ENCODE measurements at places on chromosomes 5 and 9.

DNA sequence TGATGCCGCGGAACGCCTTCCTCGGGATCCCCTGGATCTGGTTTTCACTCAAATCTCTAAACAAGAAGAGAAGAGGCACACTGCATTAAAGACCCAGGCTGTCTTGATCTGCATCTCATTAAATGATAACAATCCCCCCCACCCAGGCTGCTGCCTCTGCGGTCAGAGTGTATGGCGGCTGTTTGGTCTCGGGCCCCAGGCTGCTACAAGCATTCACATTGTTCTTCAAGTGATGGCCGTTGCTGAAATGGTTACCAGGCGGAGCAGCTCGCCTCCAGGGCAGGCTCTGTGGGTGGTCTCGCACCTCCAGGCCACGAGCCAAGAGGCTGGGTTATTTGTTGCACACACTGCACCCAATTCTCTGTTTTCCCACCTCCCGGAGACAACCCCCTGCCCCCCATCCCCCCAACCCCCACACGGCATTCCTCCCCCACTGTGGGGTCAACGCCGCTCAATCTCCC is 304.1 kb upstream of the PANK3 start:
- DNase-seq: no peak

- DNase-seq: no peak
Observed at GRCh38 chr5:106092455-106092854, 1578.3 kb downstream of the EFNA5 start.

- DNase-seq: no peak
Observed at GRCh38 chr5:153489611-153490010, 859 bp upstream of the GRIA1 start.

DNA sequence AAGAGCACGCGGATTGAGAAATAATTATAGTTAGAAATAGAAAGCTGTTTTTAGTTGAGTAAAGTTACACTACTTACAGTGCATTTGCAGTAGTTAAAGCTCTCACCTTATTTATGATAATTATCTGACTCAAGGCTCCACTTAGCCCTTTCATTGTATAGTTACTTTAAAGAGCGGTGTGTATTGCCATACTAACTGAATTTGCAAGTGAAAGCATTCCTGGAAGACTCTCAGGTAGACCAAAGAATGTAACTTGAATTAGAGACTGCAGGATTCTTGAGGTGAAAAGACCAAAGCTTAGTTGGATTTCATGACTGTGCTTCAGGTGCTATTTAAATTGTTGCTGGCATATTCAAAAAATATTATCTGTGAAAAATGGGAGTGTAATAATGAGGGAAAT is 4.2 kb upstream of the RASA1 start:
- DNase-seq: no peak

GRCh38 chr9:79028101-79028500 is 543.7 kb upstream of the TLE4 start:
- no peak for DNase-seq

DNA sequence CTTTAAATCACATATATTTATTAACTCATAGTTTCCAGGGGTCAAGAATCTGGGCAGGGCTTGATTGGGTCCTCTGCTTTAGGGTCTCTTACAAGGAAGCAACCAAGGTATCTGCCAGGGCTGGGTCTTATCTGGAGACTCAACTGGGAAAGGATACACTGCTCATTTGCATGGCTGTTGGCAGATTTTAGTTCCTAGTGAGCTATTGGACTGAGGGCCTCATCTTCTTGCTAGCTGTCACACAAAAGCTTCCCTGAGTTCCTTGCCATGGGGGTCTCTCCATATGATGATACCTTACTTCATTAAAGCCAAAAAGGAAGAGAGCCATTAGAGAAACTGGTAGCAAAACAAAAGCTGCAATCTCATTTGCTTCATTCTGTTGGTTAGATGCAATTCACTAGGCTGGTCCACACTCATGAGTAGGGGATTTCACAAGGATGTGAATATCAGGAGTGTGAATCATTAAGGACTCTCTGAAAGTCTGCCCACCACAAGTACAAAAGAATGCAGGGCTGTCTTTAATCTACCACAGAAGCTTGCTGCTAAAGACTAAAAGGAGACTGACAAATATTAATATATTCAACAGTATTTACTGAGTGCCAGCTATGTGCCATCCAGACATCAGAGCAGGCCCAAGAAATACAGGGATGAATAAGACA is 42.0 kb upstream of the TIMD4 start:
- DNase-seq: no peak

GRCh38 chr5:101878190-101878589 is 417.9 kb downstream of the SLCO4C1 start:
- no peak for DNase-seq

- DNase-seq: no peak
Observed at GRCh38 chr5:5799826-5800225, 377.3 kb downstream of the ICE1 start.

- DNase-seq: no peak
Observed at GRCh38 chr5:154520861-154521453, 42.9 kb upstream of the HAND1 start.

- DNase-seq: no peak
Observed at GRCh38 chr5:143106174-143106573, 297.3 kb downstream of the NR3C1 start.

DNA sequence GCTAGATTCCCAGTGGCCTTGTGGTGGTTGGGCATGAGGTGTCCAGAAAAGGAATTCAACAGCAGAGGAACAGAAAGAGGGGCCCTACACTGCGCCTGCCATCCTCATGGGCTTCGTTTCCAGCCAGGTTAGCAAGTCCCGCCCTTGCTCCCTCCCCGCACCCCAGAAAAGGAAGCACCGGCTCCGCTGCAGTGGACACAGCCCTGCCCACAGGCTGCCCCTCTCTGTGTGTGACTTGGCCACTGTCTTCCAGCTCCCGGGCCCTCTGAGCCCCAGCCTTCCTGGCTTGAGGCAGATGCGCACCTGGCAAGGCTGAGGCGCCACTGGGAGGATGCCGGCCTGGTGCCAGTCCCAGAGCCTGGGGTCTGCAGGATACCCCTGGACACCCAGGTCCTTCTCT is 305.0 kb upstream of the IRX4 start:
- DNase-seq: no peak

DNA sequence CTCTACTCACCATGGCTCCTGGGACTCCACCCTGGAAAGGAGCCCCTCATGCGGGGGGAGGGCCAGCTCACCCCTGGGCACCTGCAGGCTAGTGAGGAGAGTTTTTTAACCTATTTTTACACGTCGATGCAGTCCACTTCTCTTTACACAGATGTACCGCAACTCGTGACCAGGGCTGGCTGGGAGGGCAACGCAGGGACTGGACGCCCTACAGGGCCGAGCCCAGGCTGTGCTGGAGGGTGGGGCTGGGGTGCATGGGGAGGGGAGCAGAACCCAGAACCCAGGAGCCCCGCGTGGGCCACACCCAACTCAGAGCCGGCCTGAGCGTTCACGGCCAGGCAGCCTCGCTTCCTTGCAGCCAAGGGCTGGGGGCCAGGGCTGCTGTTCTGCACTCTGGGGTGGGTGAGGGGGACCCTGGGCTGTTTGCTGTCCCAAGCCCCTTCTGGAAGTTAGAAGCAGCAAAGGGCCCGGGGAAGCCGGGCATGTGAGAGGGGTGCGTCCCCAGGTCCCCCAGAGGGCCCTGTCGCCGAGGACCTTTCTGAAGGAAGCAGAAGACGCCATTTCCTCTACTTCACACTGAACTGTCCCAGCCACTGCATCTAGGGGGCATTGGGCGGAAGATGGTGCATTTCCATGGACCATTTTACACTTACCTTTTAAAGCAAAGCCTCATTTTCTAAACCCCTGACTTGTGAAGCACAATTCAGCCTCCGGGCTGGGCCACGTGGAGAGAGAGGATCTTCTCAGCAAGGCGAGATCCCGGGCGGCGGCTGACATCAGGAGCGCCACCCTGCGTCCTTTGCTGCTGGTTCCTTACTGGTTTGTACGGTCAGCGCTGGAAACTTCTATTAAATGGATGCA is 90.5 kb downstream of the KCNT1 start:
- DNase-seq: no peak

- DNase-seq: no peak
Observed at GRCh38 chr9:125260561-125260960, 1.1 kb upstream of the GAPVD1 start.

- no peak for DNase-seq
Observed at GRCh38 chr9:69074801-69075200, 39.2 kb downstream of the FXN start.

DNA sequence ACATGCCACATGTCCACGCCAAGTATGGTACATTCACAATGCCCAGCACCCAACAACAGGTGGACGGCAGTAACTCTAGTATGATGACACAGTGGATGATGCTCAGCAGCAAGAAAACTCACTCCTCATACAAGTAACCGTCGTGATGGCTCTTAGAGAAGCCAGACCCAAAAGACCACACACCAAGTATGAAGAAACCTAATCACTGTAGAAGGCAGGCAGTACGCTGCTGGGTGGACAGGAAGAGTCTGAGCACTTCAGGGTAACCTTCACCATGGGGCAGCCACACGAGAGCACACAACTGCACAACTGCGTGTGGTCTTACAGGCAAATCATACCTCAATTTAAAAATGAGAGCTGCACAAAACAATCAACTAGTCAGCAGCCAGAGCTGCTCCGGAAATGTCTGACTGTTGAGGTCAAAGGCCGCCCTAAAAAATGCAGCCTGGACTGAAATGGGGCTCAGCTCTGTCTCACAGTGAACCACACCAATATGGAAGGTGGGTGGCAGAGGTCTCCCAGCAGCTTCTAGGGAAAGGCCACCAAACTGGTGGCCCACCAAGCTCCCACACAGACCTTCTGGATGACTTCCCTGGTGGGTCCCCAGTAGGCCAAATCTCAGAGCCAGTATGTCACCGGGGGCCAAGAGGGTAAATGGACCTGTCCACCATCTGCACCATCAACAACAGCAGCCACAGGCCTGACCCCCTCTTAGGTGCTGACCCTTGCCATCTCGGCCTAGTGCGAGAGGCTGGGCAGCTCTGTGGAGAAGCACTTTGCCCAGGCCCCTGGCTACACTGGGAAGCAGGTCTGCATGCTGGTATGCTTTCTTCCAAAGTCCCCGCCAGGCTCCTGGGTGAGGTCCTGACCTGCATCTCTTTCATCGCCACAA is 17.8 kb downstream of the BICD2 start:
- no peak for DNase-seq

DNA sequence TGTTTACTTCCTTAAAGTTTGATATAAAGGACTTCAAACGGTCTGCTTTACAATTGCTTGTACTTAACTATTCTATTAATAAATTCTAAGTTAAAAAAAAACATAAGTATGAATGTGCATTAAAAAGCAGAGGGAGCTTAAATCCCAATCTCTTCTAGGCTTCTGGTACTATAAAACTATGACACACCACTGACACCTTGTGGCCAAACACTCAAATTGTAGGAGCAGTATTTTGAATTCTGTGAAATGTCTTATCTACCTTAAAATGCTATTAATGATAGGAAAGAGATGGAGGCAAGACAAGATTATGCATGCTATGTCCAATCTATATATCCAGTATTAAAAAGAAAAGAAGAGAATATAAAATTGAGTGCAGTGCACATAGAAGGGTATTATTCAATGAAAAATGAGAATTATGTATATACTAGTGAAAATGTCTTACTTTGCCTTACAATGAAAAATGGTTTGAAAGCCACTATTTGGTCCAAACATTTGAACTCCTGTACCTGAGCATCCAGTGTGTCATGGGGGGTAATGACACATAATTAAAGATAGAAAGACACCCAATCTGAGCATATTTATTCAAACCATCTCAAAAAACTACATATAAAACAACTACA is 87.6 kb downstream of the ERP44 start:
- no peak for DNase-seq

- DNase-seq: no peak
Observed at GRCh38 chr5:133885566-133885965, 82.9 kb downstream of the C5orf15 start.

GRCh38 chr5:170368586-170368985 is 20.6 kb downstream of the KCNMB1 start:
- no peak for DNase-seq

- DNase-seq: no peak
Observed at GRCh38 chr9:130114741-130115140, 57.5 kb upstream of the NCS1 start.

DNA sequence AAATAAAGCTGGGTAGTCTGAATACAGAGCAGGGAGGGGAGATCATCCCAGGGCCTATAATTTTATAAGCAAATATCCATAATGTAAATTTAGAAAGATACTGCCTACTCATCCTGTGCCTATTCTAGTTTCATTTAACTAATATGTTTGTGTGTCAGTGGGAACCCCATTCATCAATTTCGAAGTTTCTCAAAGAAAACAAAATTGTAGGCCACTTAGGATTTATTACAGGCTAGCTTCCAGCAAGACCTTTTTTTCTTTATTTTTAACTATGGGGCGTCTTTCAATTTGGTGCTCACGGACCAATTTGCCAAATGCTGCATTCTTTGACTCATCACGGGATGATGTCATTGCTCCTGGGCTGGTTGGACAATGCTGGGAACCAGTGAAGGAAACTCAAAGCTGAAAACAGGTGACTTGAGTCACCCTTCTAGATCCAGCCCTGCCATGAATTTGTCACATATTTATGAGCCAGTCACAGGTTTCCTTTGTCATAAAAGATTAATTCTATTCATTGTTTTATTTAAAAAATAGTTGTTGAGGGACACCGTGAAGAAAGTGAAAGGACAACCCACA is 13.4 kb downstream of the PCSK5 start:
- DNase-seq: no peak

GRCh38 chr5:90153031-90153430 is 256.5 kb downstream of the CETN3 start:
- DNase-seq: no peak

DNA sequence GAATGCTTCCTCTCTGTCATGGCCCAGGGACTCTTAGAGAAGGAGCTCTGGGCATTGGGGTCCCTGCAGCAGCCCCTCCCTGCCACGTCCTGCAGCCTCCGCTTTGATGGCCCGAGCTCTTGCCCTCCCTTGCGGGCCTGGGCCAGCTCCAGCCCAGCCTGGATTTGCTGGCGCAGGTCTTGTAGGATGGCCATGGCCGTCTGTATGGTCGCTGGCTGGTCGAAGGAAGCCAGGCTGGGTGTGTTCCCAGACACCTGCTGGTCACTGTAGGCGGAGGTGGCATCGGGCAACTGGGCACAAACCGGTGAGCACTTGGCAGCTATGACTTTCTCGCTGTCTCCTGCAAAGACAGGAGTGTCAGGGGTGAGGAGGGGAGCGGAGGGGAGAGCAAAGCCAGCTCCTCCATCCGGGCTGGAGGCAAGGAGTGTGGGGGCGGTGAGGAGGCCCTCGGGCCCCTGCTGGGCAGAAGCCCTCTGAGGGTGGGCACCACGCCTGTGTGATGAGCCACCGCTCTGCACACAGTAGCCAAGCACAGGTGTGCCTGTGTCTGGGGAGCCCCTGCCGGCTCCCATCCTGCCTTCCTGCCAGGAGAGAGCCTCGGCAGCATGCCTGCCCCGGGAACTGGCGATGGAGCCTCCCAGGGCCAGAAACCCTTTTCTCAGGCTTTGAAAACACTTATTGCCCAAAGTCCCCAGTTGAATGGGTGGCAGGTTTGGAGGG is 12.4 kb downstream of the CCDC187 start:
- DNase-seq: no peak

- no peak for DNase-seq
Observed at GRCh38 chr5:152987131-152987530, 503.3 kb upstream of the GRIA1 start.

GRCh38 chr9:129552064-129552463 is 68.8 kb downstream of the C9orf50 start:
- no peak for DNase-seq

All from T-helper 2 cell (primary cell).